Mesenteric fat pad (tissue), 1 donor: ENCODE measurements at places on chromosomes 16 and 17. TPM values are rescaled to one million over a fixed set of nuclear protein-coding genes. Genes with fewer than 3 reads are reported as not detected.

DNA sequence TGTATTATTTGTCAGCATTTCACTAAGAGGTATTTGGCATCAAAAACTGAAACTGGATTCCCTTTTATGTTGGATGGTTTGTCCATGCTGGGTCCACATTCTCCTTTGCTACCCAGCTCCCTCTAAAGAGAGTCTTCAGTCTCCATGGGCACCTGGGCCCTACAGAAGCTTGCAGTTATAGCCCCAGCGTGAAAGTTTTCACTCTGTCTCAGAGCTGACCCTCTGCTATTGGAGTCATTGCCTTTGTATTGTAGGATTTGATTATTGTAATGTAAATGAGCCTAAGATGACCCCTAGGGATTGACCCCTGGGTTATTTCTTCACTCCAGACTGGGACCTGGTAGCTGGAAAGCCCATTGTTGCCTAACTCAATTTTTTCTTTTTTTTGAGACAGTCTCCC lies 1026.5 kb upstream of the EEF2KMT start:
- DNase-seq = no peak

DNA sequence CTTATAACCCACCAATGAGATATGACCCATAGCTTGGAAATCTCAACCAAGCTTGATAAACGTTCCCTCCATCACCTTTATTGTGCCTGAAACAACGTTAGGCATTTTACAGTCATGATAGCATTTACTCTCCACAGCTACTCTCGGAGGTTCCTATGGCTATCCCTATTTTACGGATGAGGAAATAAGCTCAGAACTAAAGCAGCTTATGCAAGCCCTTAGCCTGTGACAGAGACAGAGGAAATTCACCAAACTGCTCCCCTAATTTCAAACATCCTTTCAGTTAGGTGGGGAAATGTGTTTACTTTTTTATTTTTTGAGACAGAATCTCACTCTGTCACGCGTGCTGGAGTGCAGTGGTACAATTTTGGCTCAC lies 18.7 kb downstream of the DCUN1D3 start:
- DNase-seq = no peak

- DNase-seq = no peak
These were observed 35.0 kb downstream of the CNGB1 start for GRCh38 chr16:57935904-57936303.

DNA sequence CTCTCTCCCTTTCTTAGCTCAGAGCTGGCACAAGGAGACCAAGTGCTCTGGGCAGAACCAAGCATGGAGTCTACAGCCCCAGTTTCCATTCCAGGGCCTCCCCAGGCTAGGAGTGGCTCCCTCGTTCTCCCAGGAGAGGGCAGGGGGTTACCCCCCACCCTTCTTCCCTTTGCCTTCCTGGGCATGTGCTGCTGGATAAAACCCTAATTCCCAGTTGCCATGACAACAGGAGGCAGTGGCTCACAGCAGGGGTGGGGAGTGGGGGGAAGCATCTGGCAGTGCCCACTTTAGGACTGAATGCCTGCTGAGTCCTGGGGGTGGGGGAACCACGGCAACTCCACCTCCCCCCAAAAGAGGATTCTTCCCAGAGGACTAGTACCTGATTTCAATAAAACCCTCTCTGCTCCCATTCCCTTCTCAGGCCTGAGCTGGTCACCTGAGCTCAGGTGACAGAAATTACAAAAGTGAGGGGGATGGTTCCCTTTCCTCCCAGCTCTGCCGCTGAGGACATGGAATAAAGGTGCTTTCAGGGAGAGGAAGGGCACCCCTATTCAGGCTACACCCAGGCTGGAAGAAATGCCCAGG lies 1.8 kb downstream of the MPP2 start:
- DNase-seq = no peak

GRCh38 chr17:50176559-50177357 lies 11.0 kb downstream of the SGCA start:
- DNase-seq = no peak

- no peak for DNase-seq
These were observed 14.4 kb upstream of the MYLK3 start for GRCh38 chr16:46762583-46762982.

DNA sequence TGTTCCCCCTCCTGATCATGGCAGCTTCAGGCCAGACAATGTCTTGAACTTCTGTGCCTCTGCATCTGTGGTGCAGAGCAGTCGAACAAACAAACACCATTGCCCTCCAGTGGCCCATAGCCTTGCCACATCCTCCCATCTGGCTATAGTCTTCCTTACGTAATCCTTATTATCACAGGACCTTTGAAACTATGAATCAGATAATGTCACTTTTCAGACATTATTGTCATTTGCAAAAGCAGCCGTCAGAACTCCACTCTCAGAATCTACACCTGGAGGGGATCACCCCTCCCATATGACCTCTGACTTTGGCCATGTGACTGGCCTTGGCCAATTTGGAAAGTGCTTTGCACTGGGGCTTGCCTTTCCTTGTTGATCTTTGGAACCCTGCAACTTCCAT lies 387.3 kb downstream of the MAF start:
- DNase-seq = no peak

DNA sequence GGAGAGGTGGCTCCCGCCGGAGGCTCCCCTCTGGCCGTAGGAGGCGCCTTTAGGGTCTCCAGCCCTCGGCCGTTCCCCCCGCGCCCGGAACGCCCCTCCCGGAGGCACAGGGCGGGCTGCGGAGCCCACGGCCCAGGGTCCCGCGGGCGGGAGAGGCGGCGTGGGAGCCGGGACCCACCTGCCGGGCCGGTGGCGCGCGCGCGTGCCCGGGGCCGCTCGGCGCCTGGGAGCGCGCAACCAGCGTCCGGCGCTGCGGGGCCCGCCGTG lies at the start of gene MIF4GD:
TSS of gene MIF4GD (minus strand) at position 266 of the 267 bp plus-strand sequence. CDS start 1,036 bp downstream, outside the sequence.
- no peak for DNase-seq

- DNase-seq = peak; percentile 95
These were observed 54.8 kb upstream of the MAP3K14 start for GRCh38 chr17:45371414-45372324.

GRCh38 chr16:58497935-58498334 lies 2.0 kb upstream of the NDRG4 start:
- DNase-seq = no peak

GRCh38 chr16:76614269-76614668 lies 337.1 kb downstream of the CNTNAP4 start:
- DNase-seq = no peak

DNA sequence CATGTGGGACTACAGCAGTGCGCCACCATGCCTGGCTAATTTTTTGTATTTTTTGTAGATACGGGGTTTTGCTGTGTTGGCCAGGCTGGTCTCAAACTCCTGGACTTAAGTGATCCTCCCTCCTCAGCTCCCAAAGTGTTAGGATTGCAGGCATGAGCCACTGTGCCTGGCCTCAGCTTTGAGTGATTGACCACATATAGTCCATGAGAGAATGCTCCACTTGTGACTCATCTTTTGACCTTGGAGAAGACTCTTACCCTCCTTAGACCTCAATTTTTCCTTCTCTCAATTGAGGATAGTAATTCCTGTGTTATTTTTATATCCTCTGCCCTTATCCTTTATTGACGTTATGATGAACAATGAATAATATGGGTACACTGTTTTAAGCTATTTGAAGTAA lies 30.9 kb upstream of the DUSP14 start:
- DNase-seq = no peak

GRCh38 chr17:72745241-72745640 lies 347.2 kb downstream of the SLC39A11 start:
- no peak for DNase-seq

Gene MYOCD
- 4.5 TPM for total RNA-seq

Gene HS3ST6
- not detected for total RNA-seq

Gene MMP15
- total RNA-seq = 23.2 TPM

Gene RBFOX1
- total RNA-seq = not detected

Gene ZNF500
- total RNA-seq = 12.4 TPM

Gene ITGAX
- 36.4 TPM for total RNA-seq

Gene KCTD13
- total RNA-seq = 15.7 TPM

Gene GPR179
- not detected for total RNA-seq
